Spleen (tissue), 13 donors: ENCODE measurements at places on chromosomes 2 and 18. TPM values are rescaled to one million over a fixed set of nuclear protein-coding genes. Genes with fewer than 3 reads are reported as not detected.

The CKAP2L gene
- total RNA-seq = 3.0 TPM

The CD8B gene
- 18.7 TPM for total RNA-seq

The CPO gene
- not detected for total RNA-seq

The MDH1B gene
- total RNA-seq = 0.34 TPM

The B4GALT6 gene
- 4.6 TPM for total RNA-seq

The TFPI gene
- total RNA-seq = 50.4 TPM

The EGR4 gene
- total RNA-seq = not detected

The LRPPRC gene
- 52.3 TPM for total RNA-seq

GRCh38 chr18:49030138-49030537, 79.4 kb upstream of the SMAD7 start:
- DNase-seq = no peak

- DNase-seq = no peak
Measured at GRCh38 chr18:55529581-55529980, 58.4 kb downstream of the TCF4 start.

DNA sequence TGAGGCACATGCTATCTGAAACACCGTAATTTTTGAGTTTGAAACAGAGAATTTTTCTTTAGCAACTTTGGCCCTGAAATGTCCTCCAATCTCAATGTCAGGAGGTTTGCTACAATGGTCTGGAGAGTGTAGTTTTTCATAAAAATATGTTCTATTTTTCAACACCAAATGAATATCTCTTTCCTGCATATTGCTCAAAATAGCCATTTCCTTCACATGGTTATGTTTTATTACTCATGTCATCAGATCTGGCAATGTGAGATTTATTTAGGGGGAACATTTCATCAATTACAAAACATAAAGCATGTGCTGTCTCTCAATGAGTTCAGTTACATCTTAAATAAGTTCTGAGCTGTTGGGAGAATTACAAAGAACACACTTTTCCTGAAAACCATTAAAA, 871.9 kb upstream of the FSHR start:
- DNase-seq = no peak

DNA sequence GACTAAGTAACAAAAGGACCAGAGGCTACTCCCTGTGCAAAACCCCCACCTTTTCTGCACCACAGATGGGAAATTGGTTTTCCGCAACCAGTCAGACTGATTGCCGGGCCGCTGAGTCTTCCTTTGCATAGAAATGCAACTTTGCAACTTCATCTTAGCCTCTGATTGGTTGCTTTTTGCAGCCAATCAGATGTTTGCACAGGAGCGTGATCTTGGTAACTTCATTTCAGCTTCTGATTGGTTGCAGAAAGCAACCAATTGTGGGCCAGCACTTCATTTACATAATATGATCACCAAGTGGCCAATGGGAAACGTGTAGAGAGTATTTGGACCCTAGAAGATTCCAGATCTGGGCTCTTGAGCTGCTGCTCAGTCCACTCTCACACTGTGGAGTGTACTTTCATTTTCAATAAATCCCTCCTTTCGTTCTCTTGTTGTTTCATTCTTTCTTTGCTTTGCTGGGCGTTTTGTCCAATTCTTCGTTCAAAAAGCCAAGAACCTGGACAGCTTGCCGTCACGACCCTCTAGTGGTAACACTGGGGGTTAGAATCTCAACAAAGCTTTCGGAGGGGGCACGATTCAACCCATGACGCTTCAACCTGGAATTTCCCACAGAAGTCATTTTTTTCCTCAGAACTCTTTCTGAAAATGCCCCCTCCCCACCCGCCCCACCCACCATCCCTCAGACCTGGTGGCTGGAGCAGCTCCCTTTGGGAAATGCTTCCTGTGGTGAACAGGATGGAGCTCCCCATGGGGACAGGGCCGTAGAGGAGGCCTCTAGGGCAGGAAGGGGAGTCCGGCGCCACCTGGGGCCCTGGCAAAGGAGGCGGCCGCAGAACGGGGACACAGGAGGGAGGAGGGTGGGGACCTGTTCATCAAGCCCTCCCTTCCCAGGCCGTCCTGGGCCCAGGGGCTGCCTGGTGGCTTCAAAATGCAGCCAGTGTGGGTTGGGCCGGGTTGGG, 31.8 kb upstream of the KCNF1 start:
- no peak for DNase-seq

DNA sequence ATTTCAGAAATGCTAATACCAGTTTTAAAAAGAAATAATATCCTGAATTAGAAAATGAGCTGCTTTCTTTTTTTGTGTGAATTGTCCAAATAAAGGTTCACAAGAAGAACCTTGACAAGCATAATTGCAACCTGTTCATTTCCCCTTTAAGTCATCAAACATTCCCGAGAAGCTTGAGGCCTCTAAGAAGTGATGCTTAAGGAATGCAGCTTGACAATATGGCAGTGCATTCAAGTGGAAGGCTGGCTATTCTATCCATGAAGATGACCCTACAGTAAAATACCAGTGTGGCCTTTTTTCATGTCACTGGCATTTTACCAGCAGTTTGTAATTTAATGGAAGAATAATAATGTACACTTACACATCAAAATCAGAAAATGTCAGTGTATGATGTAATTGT, 216.7 kb downstream of the CTNNA2 start:
- DNase-seq = no peak

GRCh38 chr2:133675-134593, 87.6 kb upstream of the FAM110C start:
- no peak for DNase-seq

DNA sequence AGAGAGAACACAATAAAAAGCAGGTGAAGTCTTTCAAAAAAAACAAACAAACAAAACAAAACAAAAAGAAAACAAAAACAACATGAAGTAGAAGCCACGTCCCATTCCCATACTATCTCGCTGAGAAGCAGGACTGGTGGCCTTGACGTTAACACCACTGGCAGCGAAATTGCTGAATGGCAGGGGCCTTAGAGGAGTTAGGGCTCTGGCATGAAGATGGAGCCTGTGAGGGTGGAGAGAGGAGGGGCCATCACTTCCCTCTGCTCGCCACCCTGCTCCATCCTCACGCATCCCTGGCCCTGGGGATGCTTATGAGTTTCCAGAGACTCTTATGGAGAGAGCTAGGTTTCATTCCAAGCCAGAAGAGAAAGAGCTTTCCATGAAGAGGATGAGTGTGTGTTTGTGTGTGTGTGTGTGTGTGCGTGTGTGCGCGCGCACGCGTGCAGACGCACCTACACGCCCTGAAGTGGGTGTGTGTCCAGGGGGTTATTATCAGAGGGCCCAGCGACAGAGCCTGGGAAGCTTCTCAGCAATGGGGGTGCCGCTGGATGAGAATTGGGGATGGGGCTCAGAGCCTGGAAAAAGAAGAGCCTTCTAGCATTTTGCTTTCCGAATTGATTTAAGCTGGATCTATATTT, 20.4 kb upstream of the IMPA2 start:
- DNase-seq = no peak

DNA sequence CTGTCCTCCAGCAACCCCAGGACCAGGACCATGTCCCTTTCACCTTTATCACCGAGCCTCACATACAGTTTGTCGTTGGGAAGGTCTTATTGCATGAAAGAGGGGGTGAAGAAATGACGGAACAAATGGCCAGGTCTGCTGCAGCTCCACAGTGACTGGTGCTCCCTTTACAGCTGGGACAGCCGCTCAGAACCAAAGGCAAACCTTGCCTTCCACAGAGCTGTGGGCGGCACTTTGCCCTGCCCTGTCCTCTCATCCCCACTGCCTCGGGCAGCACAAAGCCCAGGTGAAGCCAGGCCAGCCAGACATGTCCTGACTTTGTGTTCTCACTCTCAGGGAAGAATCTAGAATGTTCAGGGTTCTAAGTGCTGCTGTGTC, 961 bp downstream of the GPR55 start:
- DNase-seq = peak; percentile 40

DNA sequence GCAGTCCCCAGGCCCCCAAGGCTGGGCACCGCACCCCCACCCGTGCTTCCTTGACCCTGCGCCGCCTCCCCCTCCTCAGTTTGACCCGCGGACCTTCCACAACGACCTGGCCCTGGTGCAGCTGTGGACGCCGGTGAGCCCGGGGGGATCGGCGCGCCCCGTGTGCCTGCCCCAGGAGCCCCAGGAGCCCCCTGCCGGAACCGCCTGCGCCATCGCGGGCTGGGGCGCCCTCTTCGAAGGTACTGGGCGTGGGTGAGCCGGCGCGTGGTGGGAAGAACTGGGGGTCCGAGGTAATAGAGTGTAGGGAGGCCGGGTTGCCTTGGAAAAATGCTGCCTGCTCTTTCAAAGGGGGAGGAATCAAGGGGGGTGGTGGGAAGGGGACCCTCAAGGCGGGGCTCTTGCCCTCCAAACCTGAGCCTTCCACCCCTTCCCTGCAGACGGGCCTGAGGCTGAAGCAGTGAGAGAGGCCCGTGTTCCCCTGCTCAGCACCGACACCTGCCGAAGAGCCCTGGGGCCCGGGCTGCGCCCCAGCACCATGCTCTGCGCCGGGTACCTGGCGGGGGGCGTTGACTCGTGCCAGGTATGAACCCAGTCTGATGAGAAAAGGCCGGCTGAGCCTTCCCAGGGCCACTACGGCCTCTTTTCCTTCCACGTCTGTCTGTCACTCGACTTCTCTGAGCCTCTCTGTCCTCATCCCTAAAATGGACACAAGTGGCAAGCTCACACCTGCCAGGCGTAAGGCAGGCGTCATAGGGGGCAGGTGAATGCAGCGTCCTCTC, 2.6 kb downstream of the PRSS56 start:
- DNase-seq = no peak

DNA sequence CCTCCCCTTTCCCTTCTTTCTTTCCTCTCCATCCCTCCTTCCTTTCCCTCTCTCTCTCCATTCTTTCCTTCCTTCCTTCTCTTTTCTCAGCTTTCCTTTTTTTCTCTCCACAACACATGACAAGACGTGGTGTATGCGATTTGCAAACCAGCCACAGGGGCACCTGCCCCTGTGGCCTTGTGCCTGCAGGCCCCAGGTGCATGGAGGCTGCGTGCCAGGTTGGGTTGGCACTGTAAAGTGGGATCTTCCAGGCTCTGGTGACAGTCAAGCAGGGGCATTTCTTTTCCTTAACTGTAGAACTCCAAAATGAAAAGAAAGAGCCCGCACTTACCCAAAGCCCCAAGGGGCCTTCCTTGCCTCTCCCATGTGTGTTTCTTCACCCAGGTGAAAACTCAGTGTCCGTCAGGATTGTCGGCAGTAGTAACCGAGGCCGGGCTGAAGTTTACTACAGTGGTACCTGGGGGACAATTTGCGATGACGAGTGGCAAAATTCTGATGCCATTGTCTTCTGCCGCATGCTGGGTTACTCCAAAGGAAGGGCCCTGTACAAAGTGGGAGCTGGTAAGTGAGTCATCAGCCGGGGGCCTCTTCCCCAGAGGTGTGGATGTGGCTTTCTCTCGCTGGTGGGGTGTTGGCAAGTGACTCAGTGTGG, 50.9 kb downstream of the MARCO start:
- no peak for DNase-seq

DNA sequence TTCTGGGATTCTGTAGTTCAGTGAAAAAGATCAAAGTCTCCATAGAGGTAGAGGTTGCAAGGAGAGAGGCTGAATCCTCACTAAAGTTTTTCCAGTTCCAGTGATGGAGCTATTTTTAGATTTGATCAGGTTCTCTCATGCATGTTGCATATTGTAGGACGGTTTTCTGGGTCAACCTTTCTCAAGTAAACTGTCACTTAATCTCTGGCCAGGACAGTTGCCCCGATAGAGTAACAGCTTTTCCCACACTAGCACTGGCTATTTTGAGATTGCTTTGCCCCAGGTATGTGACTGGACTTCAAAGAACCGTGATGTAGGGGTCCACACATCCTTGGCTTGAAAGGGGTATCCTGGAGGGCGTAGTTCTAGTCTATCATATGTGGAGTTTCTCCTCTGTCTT, 101.2 kb upstream of the MSH2 start:
- DNase-seq = no peak

DNA sequence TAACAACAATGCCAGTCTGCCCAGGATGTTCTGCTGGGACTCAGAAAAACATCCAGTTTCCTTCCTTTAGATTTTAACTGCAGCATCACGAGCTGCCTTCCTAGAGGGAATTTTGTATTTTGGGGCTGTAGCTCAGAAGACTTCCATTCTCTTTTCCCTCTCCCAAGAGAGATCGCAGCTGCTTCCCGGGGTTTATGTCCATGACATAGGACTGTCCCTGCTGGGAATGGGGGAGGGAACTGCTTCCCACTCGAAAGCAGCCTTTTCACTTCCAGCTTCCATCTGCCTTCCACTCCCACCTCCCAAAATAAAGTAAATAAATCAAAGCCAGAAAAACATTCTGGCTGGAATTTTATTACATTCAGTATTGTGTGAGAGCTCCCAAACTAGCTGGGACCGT, 52.4 kb downstream of the LIMS1 start:
- DNase-seq = no peak

GRCh38 chr2:173990245-173990644, 25.1 kb upstream of the SP3 start:
- DNase-seq = no peak

- peak; percentile 95 for DNase-seq
Measured at GRCh38 chr2:64873472-64873924, 115.7 kb upstream of the SLC1A4 start.

DNA sequence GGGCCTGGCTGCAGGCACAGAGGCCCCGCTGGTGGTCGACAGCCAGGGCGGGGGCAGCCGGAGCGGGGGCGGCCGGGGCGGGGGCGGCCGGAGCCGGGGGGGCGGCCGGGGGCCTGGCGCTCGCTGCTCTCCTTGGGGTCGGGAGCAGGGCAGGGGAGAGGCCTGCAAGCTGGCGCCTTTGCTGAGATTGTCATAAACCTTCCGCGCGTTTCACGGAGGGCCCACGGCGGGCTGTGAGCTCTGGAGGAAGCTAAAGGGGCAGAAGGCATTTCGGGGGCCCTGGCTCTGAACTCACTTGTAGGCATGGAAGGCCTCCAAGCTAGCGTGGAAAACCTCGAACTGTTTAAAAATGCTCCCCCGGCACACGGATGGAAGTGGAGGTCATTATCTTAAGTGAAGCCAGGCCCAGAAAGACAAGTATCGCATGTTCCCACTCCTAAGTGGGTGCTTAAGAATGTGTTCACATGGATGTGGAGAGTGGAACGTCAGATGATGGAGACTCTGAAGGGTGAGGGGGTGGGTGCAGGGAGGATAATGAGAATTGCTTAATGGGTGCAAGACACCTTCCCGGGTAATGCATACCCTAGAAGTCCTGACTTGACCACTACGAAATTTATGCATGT, 629 bp downstream of the PRELID3A start:
- no peak for DNase-seq

DNA sequence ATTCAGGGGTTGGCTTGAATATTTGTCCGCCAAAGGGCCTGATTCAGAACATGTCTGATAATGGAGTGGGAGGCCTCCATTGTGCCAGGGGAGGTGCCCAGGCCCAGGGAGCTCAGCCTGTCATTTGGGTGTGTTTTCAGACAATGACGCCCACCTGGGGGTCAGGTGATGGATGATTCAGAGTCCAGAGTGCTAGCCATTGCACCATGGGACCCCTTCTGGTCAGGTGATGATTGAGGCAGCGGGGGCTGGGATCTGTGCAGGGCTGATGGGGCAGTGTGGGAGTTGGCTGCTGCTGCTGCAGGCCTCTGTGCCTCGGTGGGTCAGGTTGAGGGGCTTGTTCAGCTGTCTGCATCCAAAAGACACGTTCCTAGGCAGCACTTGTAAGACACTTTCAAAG, 8.3 kb upstream of the ARHGEF4 start:
- DNase-seq = peak; percentile 50
